Activated CD8-positive, alpha-beta memory T cell treated with anti-CD3 and anti-CD28 coated beads for 36 hours (primary cell): ENCODE measurements at places on chromosomes 7 and 10. TPM values are rescaled to one million over a fixed set of nuclear protein-coding genes. Genes with fewer than 3 reads are reported as not detected.

HOXA4 gene
- not detected for total RNA-seq

AKR1D1 gene
- not detected for total RNA-seq

INSYN2A gene
- total RNA-seq: not detected

NACAD gene
- 0.92 TPM for total RNA-seq

ADGRA1 gene
- total RNA-seq: not detected

PCDH15 gene
- not detected for total RNA-seq
